ENCODE measurements at places on chromosomes 16 and 17.
A peak's percentile ranks its signal among the peaks of the same experiment; 100 is the strongest.

DNA sequence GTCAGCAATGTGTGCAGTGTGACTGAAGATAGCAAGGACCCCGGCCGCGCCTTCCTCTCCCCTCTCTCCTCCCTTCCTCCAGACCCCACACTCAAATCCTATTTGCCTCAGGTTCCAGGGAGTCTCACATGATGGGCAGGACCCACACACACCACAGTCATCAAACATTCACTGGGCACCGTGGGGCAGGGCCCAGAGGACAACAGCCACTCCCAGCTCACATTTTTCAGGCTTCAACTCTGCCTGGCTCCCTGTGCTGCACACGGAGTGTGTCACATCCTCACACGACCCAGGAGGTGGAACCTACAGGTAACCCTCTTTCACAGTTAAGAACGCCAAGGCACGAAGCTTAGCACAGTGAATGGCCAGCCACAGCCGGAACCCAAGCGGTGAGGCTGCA, 30.5 kb downstream of the PEMT start:
- DNase-seq, result no peak

- no peak for DNase-seq
Observed at GRCh38 chr17:51736356-51736755, 422.2 kb downstream of the CA10 start.

- no peak for DNase-seq
Observed at GRCh38 chr16:58501242-58502131, 1.5 kb downstream of the NDRG4 start.

GRCh38 chr17:81171941-81172340, 5.9 kb upstream of the AATK start:
- peak; percentile 19 for DNase-seq

DNA sequence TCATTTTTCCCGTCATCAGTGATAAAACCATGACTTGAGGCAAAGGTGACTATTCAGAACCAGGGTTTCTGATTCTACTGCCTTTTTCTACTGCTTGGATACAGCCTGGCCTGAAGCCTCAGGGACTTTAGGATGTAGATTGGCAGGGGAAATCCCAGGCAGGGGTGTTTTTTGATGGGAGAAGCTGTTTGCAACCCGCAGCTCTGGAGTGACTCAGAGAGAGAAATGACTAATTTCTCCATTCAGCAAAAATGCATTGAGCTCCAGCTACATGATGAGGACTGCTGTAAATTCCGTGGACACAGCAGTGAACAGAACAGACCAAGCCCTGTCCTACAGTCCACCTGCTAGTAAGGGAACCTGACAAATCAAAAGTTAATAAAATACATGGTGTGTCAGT, 560.6 kb downstream of the CDH13 start:
- DNase-seq, result peak; percentile 21

GRCh38 chr17:204427-205147, 23.1 kb upstream of the DOC2B start:
- no peak for DNase-seq

DNA sequence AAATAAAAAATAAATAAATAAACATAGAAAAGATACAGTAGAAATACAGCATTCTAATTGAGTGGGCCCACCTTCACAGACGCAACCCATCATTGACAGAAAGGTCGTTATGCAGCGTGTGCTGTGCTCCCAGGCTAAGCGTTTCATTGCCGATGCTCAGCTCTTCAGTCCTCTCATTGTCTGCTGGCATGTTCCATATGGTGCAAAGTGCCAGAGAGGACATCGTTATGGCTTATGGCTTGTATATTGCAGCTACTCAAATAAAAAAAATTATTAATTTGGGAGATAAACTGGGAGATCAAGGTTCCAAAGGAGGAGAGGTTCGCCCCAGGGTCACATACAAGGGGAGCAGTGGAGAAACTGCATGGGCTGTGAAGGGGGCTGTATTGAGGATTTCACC, 11.3 kb upstream of the UBALD2 start:
- DNase-seq, result no peak

GRCh38 chr16:80976946-80977345, 29.7 kb downstream of the CMC2 start:
- no peak for DNase-seq

DNA sequence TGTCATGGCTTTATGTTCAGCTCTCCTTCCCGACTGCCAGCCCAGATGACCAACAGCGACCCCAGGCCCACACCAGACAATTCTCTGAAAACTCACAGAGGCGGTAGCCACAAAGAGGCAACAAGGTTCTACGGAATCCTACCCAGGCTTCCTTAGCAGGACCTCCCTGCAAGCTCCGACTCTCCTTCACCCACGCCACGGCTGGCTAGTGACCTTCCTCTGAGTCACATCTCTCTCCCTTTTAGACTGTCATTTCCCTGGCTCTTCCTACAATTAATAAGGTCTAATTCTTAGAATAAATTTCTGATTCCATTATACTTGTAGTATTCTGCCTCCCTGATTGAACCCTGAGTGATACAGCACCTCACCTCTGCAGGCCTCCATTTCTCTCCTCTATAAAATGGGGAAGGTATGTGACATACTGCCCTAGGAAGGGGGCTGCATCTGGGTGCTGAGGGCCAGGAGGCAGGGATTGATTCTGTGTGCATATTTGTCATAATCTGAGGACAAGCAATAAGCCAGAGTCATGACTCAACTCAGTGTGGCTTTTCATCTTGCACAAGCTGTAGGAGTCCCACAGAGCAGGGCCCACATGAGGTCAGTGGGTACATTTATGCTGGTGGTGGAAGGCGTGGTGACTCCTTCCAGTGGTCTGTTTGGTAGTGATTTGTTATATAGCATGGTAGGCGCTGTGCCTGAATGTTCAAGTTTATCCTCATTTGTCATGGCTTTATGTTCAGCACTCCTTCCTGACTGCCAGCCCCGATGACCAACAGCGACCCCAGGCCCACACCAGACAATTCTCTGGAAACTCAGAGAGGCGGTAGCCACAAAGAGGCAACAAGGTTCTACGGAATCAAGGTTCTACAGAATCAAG, 46.2 kb downstream of the SMPD3 start:
- DNase-seq, result no peak

GRCh38 chr17:81058263-81058871, 23.4 kb downstream of the BAIAP2 start:
- DNase-seq, result no peak

DNA sequence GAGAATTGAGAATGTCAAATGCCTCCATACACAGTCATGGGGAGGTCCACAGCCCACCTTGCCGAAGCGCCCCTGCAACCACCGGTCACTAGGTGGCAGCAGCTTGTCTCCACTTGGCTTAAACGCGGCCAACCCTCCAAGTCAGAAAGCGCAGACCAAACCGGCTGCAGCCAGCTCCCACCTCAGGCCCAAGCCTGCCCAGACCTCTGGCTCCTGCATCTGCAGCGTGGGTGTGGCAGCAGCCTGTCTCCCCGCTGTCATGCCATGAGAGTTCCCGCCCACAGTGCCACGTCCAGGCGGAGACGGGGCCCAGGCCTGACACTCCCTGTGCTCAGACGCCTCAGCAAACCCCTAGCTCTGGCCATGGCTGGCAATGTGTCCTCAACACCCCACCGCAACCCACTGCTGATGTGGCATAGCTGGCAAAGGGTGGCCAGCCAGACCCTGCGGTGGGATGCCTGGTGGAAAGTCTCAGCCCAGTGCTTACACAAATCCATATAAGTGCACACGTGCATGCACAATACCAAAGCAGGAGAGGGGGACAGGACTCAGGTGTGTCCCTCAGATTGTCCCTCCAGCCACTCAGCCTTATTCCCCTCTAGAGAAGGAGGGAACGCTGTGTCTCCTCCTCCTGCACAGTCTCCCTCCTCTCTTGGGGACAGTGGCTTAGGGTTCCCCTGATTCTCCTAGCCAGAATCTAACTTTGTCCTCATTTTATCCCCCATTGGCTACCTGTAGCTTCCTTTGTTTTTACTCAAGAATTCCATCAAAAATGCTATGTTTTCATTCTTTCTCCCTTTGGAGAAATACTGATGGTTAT, 10.9 kb downstream of the COPZ2 start:
- DNase-seq, result peak; percentile 70

Data from BJ (cell line).